ENCODE measurements at places on chromosomes 1 and 21.

- DNase-seq = no peak
Observed at GRCh38 chr1:80250573-80251168, 1244.1 kb upstream of the ADGRL4 start.

GRCh38 chr1:226394462-226394861 lies 13.4 kb downstream of the PARP1 start:
- no peak for DNase-seq

- DNase-seq = no peak
Observed at GRCh38 chr1:16173447-16174260, 17.8 kb upstream of the EPHA2 start.

DNA sequence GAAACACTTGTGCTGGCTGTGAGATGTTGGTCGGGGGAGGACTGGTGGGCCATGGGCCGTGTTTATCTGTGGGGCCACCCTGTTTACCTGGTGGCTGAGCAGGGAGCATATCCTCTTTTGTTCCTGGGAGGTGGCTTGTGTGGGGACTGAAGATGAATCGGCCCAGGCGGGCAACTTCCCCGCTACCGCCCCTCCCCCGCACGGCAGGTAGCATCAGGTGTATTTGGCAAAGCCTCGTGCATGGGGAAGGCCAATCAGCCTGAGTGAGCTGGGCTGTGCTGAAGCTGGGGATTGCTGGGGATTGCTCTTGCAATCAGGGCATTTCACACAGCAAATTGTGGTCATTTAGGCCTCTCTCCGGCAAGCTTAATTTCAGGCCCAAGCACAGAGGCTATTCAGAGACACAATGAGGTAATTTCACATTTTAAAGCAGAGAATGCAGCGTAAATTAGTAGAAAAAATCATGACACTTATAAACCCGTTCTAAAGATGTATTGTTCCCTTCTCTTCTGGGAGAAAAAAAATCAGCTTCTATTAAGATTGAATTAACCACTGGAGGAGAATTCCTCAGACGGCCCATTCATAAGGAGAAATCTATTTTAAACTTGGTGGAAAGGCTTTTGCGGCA lies 197.7 kb upstream of the POU3F1 start:
- no peak for DNase-seq

DNA sequence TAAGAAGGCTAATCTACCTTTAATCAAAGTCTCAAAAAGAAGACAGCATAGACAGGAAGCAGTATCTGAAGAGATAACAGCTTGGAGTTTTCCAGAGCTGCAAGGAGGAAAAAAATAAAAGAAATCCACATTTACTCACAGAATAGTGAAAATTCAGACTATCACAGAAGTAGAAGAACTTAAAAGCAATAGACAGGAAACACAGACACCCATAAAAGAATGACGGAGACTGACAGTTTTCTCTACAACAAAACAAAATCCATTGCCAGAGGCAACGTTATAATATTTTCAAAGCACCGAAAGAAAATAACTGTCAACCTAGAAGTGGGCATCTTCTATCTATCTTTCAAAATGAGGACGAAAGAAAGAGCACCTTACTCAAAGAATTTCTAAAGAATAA lies 104.4 kb downstream of the DMRTB1 start:
- DNase-seq = no peak

DNA sequence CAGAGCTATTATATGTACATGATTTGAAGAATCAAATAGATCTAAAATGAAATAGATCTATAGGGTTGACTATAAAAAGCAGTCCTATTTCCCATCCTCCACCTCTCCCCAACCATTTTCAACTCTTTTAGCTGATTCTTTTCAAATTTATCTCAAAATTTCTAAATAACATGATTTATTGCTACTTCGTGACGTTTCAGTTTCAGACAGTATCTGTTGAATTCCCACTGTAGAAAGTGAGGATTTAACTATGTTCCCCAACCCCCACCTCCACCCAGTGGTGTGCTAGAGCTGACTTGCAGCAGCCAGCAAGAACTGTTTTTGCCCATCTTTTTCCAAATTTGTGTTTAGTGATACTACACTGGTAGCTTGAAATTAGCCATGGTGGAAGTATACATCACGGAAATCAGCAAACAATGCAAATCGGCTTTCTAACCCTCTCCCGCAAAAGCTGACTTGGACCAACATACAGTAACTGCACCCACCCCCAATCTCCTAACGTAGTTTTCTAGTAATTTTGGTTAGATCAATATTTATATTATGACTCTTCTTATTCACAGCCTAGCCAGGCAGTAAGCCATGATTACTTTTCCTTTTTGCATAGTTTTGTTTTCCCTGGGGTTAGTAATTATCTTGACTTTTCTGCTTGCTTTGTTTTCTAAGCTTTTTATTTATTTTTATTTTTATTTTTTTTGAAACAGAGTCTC lies 10.9 kb downstream of the SEMA4A start:
- DNase-seq = no peak

DNA sequence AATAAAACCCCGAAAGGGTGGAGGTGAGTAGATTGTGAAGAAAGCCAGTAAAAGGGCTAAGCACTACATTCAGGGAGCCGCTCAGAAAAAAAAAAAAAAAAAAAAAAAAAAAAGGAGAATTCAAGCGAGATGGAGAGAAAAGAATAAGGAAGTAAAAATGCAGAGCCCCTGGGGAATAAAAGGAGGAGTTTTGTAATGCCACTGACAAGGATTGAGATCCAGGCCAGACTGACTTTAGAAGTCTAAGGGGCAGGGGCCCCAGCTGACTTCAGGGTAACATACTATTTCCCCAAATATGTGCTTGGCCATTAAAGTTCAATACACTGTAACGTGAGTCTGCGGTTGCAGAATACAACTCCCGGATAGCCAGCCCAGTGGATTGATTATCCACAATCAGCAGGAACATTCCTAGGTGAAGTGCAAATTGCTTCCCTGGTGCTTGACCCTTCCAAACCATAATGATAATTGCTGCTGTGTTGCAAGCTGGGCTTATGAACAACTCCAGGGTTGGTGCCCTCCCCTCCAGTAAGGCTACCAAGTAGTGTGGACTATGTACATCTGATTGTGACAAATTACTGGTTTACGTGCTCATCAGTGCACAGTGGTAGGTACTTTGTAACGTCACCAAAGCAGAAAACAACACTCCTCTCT lies 30.7 kb upstream of the RRP15 start:
- no peak for DNase-seq

Data from tibial nerve (tissue), 4 donors.